ENCODE measurements at places on chromosomes 13 and 19.

DNA sequence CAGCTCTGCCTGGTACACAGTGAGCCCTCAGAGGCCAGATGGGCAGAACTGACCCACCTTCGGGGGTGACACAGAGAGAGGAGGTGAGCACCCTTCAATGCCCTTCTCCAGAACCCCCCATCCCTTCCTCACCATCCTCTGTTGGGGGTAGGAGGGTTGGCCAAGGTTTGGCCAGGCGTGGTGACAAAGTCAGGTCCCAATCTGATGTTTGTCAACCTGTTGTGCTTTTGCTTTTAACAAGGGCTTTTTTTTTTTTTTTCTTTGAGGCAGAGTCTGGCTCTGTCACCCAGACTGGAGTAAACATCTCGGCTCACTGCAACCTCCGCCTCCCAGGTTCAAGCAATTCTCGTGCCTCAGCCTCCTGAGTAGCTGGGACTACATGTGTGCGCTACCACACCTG, 7.3 kb downstream of the PTGIR start:
- no peak for DNase-seq

GRCh38 chr19:23393121-23393520, 2.1 kb downstream of the ZNF91 start:
- DNase-seq: no peak

DNA sequence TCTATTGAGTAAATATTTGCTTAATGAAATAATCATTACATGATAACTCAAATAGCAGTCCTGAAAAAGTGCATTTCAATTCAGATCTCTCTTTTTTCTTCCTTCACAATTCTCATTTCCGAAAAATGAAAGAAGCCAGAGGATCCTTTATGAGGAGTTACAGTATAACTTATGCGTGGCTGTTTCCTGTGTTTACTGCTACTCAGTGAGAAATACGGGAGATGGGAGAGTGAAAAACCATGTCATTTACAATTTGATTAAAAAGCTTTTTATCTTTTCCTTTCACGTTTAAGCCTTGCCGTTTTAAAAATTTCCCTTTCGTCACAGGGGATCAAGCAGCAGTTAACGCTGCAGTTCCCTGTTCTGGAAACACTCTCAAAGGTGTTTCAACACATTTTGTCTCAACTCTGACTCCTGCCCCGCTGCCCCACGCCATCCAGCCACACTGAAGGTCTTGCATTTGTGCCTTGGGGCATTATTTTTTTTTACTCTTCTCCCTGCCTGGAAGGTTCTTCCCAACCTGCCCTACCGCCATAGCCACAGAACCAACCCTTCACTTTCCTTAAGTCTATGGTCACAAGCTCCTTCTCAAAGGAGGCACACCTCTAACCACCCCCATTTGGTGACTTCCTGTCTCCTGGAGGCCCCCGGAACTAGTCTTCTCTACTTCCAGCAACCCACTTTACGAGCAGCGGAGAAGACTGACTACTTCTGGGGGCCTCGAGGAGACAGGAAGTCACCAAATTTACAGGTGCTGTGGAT, 17.0 kb downstream of the KL start:
- no peak for DNase-seq

- DNase-seq: no peak
Observed at GRCh38 chr19:45777395-45777961, 4.8 kb downstream of the DMPK start.

GRCh38 chr13:27125357-27126282, 46.0 kb downstream of the USP12 start:
- DNase-seq: no peak

All from stimulated activated CD4-positive, alpha-beta T cell treated with anti-CD3 and anti-CD28 coated beads, Interleukin-12 subunit alpha, Interleukin-12 subunit beta, amount 100 ng/mL, for 24 hours (primary cell).